Body of pancreas (tissue), 4 donors: ENCODE measurements at places on chromosomes 5 and 9. TPM values are rescaled to one million over a fixed set of nuclear protein-coding genes. Genes with fewer than 3 reads are reported as not detected.

DNA sequence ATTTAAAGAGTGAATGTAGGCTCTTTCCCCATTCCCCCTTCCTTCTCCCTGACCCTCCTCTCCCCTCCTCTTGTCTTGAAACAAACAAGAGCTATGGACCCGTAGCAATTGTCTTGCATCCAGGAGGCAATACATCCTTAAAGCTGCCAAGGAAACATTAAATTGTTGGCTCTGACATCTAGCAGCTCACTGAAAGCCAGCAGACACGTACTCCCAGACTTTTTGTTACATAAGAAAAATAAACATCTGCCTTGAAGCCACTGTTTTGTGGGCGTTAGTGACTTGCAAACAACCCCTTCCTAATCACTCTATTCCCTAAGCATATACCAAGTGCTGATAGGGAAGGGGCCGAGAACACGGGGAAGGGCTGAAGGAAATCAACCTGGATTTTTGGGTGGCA lies 8.6 kb downstream of the SLC45A2 start:
- DNase-seq = no peak
- H3K4me3 ChIP-seq = no peak overlapping the region
- H3K27me3 ChIP-seq = no peaks in the 10 kb centered on the region
- no peaks in the 10 kb centered on the region for H3K36me3 ChIP-seq

GRCh38 chr5:149144637-149145036 lies 3.3 kb downstream of the ABLIM3 start:
- no peak overlapping the region for H3K27ac ChIP-seq
- no peak overlapping the region for H3K4me3 ChIP-seq
- no peak for DNase-seq
- peaks cover 13% of the 10 kb centered on the region for H3K4me1 ChIP-seq
- no peaks in the 10 kb centered on the region for H3K36me3 ChIP-seq

DNA sequence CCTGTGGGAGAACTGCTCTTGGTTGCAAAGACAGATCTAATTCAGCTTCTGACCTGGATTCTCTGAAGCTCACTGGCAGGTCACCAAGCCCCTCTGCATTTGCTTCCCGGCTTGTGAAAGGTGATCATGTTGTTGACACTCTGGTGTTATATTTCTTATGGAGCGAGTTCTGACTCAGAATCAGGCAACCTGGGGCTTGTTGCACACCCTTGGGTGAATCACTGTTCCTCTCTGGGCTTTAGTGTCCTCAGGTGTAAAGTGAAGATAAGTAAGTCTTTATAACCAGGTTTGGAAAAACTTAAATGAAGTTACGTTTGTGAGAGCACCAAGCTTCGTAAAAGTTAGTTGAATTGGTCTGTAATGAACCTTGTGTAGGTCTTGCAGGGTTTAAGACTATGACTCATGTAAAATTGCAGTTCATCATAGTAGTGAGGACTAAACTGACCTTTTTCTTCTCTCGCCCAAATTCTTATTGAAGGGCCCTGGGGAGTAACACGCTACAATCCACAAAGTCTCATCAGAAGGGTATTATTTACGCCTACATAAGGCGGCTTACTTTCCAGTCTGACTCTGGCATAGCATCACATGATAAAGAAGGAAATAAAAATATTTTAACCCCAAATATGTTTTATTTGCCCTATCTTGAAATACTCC lies 218.6 kb downstream of the TMEM38B start:
- no peaks in the 10 kb centered on the region for H3K36me3 ChIP-seq
- DNase-seq = no peak
- H3K27me3 ChIP-seq = no peaks in the 10 kb centered on the region
- no peak overlapping the region for H3K27ac ChIP-seq

- H3K27me3 ChIP-seq = no peaks in the 10 kb centered on the region
- H3K36me3 ChIP-seq = no peaks in the 10 kb centered on the region
- H3K4me3 ChIP-seq = no peak overlapping the region
- no peak overlapping the region for H3K27ac ChIP-seq
- H3K4me1 ChIP-seq = no peaks in the 10 kb centered on the region
These were observed 532.9 kb downstream of the ANXA1 start for GRCh38 chr9:73684601-73685000.

- no peaks in the 10 kb centered on the region for H3K36me3 ChIP-seq
- no peaks in the 10 kb centered on the region for H3K27me3 ChIP-seq
- H3K4me3 ChIP-seq = no peak within 1 kb of the TSS
These were observed at the start of gene TNFSF15 for GRCh38 chr9:114805670-114806525. TSS of gene TNFSF15 (minus strand) at chr9:114806039. CDS start at chr9:114806012, 27 bp downstream.

GRCh38 chr5:149389552-149390495 lies 10.7 kb upstream of the IL17B start:
- no peak for DNase-seq
- no peak overlapping the region for H3K4me3 ChIP-seq
- H3K27ac ChIP-seq = no peak overlapping the region

DNA sequence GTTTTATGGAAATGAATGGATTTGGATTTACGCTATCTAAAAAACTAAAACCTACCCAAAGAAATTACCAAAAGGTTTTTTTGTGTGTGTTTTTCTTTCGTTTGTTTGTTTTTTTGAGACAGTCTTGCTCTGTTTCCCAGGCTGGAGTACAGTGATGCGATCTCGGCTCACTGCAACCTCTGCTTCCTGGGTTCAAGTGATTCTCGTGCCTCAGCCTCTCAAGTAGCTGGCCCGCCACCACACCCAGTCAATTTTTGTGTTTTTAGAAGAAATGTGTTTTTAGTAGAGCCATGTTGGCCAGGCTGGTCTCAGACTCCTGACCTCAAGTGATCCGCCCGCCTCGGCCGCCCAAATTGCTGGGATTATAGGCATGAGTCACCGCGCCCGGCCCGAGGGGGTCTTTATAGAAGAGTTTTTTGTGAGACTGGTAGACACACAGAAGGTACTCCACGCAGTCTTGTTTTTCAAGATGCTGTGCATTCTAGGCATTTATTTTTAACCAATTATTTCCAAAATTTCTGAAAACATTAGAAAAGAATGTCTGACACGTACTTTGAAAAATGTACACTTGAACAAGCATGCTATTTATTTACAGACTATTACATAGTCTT lies 75.7 kb downstream of the NR6A1 start:
- H3K4me3 ChIP-seq = no peak overlapping the region
- DNase-seq = no peak
- H3K27ac ChIP-seq = no peak overlapping the region
- H3K27me3 ChIP-seq = no peaks in the 10 kb centered on the region

DNA sequence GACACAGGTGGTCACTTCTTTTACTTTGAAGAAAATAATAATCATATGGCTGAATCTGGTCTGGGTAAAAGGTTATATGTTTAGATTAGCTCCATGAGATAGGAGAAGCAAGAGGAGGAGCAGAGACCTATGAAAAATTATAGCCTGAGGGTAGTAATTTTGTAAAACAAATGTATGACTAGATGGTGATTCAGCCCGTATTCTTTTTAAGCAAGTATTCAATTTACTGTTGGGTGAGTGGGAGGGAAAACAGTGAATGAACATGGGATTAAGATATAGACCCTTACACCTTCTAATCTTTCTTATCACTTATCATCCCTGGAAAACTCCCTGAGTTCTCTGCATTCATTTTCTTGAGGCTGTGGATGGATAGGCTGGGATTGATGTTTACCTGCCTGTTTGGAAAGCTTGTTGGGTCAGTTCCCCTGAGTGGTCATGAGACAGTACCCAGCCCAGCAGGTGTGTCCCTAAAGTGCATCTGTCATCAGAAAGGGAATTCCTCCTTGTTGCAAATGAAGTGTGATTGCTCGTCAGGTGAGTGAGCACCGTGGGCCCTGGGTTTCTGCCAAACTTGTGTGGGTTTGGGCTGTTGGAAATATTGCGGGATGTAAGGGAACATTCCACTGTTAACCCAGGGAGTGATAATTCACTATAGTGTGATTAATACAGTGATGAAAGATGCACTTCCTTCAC lies 101.2 kb upstream of the GDNF start:
- no peaks in the 10 kb centered on the region for H3K36me3 ChIP-seq
- DNase-seq = no peak
- H3K27me3 ChIP-seq = no peaks in the 10 kb centered on the region
- H3K27ac ChIP-seq = no peak overlapping the region
- H3K4me3 ChIP-seq = no peak overlapping the region

SLU7 gene
- 42.8 TPM for total RNA-seq

PCDHGA5 gene
- total RNA-seq = 6.0 TPM

UGCG gene
- total RNA-seq = 26.2 TPM

COL23A1 gene
- total RNA-seq = not detected
